ENCODE measurements at places on chromosomes 5 and 9.

GRCh38 chr5:78651468-78651867 lies 2.9 kb upstream of the LHFPL2 start:
- no peak for DNase-seq

DNA sequence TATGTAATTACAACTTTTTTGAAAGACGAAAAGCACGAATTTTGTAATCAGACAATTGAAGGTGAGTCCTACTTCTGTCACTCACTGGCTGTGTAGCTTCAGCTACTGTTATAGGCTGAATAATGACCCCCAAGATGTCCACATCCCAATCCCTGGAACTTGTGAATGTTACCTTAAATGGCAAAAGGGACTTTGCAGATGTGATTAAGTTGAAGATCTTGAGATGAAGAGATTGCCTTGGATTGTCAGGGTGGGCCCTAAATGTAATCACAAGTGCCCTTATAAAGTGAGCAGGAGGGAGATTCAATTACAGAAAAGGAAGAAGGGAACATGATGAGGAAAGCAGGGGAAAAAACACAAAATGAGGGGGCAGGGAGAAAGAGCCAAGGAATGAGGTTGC lies 326.2 kb upstream of the MSX2 start:
- no peak for DNase-seq

DNA sequence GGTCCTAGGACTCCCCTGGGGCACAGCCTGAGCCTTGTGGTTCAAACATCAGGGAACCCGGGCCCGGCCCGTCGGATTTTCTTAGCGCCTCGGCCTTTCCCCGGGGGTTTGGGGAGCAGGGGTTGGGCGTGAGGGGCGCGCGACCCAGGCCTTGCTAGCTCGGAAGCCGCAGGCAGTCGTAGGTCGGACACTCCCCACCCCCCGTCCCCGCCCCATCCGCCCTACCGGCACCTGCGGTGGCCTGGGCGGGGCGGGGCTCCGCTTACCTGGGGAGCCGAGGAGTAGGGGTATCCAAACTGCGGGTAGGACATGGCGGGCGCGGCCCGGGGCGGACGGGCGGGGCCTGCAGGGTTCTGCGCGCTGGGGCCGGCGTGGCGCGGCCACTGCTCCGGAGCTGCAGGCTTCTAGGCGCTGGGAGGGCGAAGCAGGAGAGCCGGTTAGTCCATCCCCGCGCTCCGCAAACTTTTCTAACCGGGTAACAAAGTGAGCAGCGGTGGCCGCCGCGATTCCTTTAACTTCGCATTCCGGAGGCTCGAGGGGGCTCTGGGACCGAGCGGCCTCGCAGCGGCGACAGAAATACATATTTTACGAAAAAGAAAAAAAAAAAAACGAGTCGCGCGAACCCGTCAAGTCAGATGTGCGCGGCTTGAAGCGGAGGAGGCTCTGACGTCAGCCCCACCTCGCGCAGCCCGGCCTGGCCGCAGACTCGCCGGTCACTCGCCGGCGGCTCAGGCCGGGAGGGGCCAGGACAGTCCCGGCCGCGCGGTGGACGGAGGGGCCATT lies at the start of gene IRX4:
IRX4 (minus strand) TSS at position 589 of the 783 bp plus-strand sequence; CDS start at position 311, 278 bp downstream.
- DNase-seq, result no peak

DNA sequence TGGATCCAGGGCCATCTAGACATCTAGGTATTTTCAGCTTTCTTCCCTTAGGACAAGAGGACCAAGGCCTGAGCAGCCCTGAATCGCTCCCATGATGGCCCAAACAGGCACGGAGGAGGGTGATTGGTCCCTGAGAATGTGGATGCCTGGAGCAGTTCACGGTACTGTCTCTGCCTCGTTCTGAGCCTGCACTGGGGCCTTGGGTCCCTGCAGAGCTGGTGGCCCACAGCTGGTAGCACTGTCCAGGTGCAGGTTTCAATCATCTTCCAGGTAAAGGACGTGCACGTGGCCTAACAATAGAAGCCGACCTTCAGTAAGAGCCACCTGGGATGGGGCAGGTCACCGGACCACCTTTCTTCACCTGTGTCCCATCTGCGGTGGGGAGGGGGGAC lies 19.4 kb upstream of the FCN1 start:
- DNase-seq, result no peak

GRCh38 chr9:25733336-25733982 lies 55.2 kb upstream of the TUSC1 start:
- no peak for DNase-seq

- no peak for DNase-seq
Measured at GRCh38 chr5:168832308-168832707, 253.1 kb upstream of the PANK3 start.

- no peak for DNase-seq
Measured at GRCh38 chr9:93463638-93464248, 10.4 kb upstream of the FAM120AOS start.

GRCh38 chr9:91086657-91087461 lies 274.9 kb downstream of the AUH start:
- no peak for DNase-seq

GRCh38 chr5:104189031-104189430 lies 626.4 kb upstream of the NUDT12 start:
- DNase-seq, result no peak

- DNase-seq, result no peak
Measured at GRCh38 chr5:90093751-90094485, 315.6 kb downstream of the CETN3 start.

DNA sequence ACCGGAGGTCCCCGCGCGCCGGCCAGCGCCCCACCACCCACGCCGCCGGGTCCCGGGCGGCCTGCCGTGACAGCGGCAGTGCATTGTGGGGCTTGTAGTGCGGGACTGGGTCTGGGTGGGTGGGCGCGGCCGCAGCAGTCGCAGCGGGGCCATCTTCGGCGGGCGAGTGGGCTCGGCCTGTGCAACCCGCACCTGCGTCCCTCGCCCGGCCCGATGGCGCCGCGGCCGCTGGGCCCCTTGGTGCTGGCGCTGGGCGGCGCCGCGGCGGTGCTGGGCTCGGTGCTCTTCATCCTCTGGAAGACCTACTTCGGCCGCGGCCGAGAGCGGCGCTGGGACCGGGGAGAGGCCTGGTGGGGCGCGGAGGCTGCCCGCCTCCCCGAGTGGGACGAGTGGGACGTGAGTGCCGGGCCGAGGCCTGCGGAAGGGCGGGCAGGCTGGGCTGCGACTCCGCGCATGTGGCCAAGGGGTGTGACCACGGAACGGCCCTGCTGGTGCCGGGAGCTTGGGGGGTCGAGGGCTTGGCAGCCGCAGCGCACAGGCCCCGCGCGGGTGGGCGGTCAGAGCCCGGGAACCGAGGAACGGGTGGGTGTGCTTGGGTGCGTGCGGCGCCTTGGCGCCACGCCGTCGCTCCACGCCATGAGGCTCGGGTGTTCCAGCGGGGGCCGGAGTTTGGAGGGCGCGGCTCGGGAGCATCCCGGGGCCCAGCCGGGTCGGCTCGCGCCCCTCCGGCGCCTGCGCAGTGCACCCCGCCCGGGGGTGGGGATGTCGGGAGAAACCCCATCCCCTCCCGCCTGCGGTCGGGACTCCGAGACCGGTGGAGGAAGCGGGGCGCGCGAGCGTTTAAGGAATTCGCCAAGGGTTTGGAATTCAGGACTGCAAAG lies at the start of gene ARL10:
ARL10 (plus strand) TSS at position 137 of the 881 bp plus-strand sequence; CDS start at position 214, 77 bp downstream.
- DNase-seq, result peak; percentile 70

- DNase-seq, result no peak
Measured at GRCh38 chr5:55384072-55384471, 76.3 kb downstream of the MTREX start.

DNA sequence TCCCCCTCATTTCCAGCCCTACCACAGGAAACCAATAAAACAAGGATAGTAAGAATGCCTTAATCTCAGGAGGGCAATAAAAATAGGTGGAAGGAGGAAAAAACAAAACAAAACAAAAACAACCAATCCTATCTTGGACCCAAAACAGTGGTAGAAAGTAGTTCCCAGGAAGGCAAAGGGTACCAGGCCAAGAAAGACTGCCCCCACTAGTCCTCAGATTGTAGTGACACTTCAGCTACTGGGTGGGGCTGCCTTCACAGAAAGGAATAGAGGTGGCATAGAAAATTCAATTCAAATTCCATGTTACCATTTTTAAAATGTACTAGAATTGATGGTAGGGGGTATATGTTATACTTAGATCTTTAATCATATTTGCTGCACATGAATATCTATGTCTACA lies 59.3 kb downstream of the DPYSL3 start:
- DNase-seq, result no peak

Data from activated naive CD8-positive, alpha-beta T cell treated with anti-CD3 and anti-CD28 coated beads, Interleukin-2, amount 10 ng/mL, durations not matched to agents 7 days and 5 days (primary cell).